Vagina (tissue), 2 donors: ENCODE measurements at places on chromosomes 11 and 22.

- no peaks in the 10 kb centered on the region for H3K27me3 ChIP-seq
- no peaks in the 10 kb centered on the region for H3K36me3 ChIP-seq
- H3K4me1 ChIP-seq, result no peaks in the 10 kb centered on the region
- H3K4me3 ChIP-seq, result no peak overlapping the region
These were observed 8.8 kb upstream of the C11orf91 start for GRCh38 chr11:33709466-33709865.

- H3K4me1 ChIP-seq, result no peaks in the 10 kb centered on the region
- no peaks in the 10 kb centered on the region for H3K27me3 ChIP-seq
- H3K4me3 ChIP-seq, result no peak overlapping the region
- DNase-seq, result no peak
- H3K27ac ChIP-seq, result no peak overlapping the region
- no peaks in the 10 kb centered on the region for H3K36me3 ChIP-seq
These were observed 331.8 kb upstream of the MPPED2 start for GRCh38 chr11:30917859-30918478.

GRCh38 chr22:47634347-47634746 lies 871.9 kb downstream of the TBC1D22A start:
- no peaks in the 10 kb centered on the region for H3K36me3 ChIP-seq
- no peak for DNase-seq
- no peaks in the 10 kb centered on the region for H3K27me3 ChIP-seq
- no peak overlapping the region for H3K4me3 ChIP-seq
- H3K27ac ChIP-seq, result no peak overlapping the region

DNA sequence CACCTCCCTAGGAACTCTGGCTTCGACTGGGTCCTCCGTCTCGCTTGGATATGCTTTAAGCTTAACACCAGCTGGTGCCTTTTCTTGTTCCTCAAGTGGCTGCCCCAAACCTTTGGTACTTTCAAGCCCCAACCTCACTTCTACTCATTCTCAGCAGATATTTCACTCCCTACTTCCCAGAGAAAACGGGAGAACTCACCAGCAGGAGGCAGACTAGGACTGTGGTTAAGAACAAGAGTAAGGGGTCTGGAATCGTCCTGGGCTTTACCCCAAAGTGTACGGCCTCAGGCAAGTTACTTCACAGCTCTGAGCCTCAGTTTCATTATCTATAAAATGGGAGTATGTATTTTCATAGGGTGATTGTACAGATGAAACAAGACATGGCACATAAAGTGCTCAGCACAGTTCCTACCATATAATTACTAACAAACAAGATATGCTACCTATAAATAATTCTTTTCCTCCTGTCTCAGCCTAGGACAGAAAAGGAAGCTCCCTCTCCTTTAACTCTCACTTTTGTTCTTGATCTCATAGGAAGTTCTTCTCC lies 37.8 kb downstream of the PAMR1 start:
- H3K27me3 ChIP-seq, result no peaks in the 10 kb centered on the region
- peaks cover 11% of the 10 kb centered on the region for H3K4me1 ChIP-seq
- no peak for DNase-seq

- DNase-seq, result no peak
- no peak overlapping the region for H3K4me3 ChIP-seq
- no peaks in the 10 kb centered on the region for H3K27me3 ChIP-seq
These were observed 15.6 kb upstream of the THY1 start for GRCh38 chr11:119438599-119438998.

- H3K27me3 ChIP-seq, result no peaks in the 10 kb centered on the region
- DNase-seq, result no peak
- H3K4me1 ChIP-seq, result peaks cover 21% of the 10 kb centered on the region
- peak overlapping the region; percentile 72 for H3K4me3 ChIP-seq
These were observed 583 bp downstream of the APLP2 start for GRCh38 chr11:130070109-130070845.

GRCh38 chr11:76307396-76307795 lies 73.5 kb downstream of the THAP12 start:
- no peaks in the 10 kb centered on the region for H3K27me3 ChIP-seq
- no peak overlapping the region for H3K4me3 ChIP-seq
- no peak overlapping the region for H3K27ac ChIP-seq
- no peaks in the 10 kb centered on the region for H3K36me3 ChIP-seq
- no peak for DNase-seq
- H3K4me1 ChIP-seq, result no peaks in the 10 kb centered on the region

GRCh38 chr11:72753341-72754148 lies 1.3 kb upstream of the ARAP1 start:
- peak overlapping the region; percentile 70 for H3K27ac ChIP-seq
- no peak overlapping the region for H3K4me3 ChIP-seq
- no peaks in the 10 kb centered on the region for H3K27me3 ChIP-seq

DNA sequence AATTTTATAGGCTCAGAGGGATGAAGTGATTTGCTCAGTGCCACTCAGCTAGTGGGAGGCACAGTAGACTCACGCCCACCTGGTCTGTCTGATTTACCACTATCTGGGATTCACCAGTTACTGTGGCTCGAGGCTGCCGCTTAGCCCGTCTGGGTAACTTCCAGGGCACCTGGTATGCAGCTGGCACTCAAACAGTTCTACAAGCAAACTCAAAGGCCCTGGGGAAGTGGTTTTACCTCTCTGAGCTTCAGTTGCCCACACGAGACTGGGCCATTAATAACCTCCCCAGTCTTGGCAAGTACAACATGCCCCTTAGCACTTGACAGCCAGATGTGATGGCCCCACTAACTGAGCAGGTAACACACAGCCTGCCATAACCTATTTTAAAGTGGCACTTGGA lies 2.6 kb downstream of the GDPD5 start:
- no peak overlapping the region for H3K4me3 ChIP-seq
- H3K4me1 ChIP-seq, result peaks cover 31% of the 10 kb centered on the region
- H3K27me3 ChIP-seq, result no peaks in the 10 kb centered on the region
- no peak for DNase-seq
- no peak overlapping the region for H3K27ac ChIP-seq

DNA sequence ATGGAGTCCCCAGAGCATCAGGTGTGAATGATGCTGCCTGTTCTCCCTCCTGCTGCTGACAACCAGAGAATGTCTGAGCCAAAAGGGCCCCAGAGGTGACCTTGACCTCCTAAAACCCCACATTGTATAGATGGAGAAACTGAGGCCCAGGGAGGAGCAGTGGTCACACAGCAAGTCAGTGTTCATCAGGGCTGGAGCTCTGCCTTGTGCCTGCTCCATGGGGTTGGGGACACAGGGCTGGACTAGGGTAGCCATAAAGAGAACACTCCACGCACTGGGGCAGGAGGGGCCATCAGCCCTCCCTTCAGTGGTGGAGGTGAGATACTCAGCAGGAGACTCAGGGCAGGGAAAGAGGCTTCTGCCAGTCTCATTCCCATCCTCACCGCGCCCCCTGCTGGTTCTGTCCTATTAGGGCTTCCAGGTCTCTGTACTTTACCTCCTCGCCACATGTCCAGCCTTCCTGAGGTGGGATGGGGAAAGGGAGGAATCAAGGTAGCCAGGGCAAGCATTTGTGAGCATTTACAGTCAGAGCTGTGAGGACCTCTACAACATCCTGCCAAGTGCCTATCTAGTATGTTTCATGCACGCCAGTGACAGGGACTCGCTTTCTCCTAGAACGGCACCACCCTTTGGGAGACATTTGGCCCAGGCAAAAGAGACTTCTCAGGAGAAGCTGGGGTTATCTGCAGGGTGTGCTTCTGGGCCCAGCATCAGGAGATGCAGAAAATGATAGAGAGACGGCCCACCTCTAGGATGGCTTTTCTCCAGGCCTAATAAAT lies 43.2 kb downstream of the NEU3 start:
- H3K36me3 ChIP-seq, result no peaks in the 10 kb centered on the region
- no peak overlapping the region for H3K27ac ChIP-seq
- no peaks in the 10 kb centered on the region for H3K4me1 ChIP-seq
- peak; percentile 37 for DNase-seq
- no peaks in the 10 kb centered on the region for H3K27me3 ChIP-seq

DNA sequence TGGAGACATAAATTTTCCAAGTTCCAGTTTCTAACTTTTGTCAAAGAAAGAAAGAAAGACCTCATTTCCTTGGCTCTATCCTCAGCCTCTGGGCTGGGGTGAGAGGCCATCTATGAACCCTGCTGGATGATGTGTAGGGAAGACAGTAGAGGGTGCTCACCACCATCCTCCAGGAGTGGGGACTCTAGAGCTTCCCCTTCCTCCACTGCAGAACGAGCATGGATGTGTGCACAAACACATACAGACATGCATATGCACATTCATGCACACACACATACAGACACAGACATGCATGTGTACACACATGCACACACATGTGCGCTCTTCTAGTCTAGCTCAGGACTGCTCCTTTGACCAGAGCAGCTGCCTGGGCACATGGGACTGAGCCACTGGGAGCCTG lies 565.8 kb downstream of the BUD13 start:
- H3K4me1 ChIP-seq, result peaks cover 14% of the 10 kb centered on the region
- H3K27me3 ChIP-seq, result no peaks in the 10 kb centered on the region
- H3K4me3 ChIP-seq, result no peak overlapping the region
- H3K27ac ChIP-seq, result no peak overlapping the region
- DNase-seq, result no peak
- H3K36me3 ChIP-seq, result no peaks in the 10 kb centered on the region

- no peak overlapping the region for H3K4me3 ChIP-seq
- H3K36me3 ChIP-seq, result no peaks in the 10 kb centered on the region
- H3K27ac ChIP-seq, result no peak overlapping the region
- H3K27me3 ChIP-seq, result peaks cover 4% of the 10 kb centered on the region
These were observed 1.7 kb downstream of the FGF3 start for GRCh38 chr11:69817265-69818230.

GRCh38 chr11:134950692-134951304 lies 538.8 kb upstream of the B3GAT1 start:
- H3K27ac ChIP-seq, result no peak overlapping the region
- H3K27me3 ChIP-seq, result no peaks in the 10 kb centered on the region
- H3K36me3 ChIP-seq, result no peaks in the 10 kb centered on the region
- no peak overlapping the region for H3K4me3 ChIP-seq
- no peaks in the 10 kb centered on the region for H3K4me1 ChIP-seq

DNA sequence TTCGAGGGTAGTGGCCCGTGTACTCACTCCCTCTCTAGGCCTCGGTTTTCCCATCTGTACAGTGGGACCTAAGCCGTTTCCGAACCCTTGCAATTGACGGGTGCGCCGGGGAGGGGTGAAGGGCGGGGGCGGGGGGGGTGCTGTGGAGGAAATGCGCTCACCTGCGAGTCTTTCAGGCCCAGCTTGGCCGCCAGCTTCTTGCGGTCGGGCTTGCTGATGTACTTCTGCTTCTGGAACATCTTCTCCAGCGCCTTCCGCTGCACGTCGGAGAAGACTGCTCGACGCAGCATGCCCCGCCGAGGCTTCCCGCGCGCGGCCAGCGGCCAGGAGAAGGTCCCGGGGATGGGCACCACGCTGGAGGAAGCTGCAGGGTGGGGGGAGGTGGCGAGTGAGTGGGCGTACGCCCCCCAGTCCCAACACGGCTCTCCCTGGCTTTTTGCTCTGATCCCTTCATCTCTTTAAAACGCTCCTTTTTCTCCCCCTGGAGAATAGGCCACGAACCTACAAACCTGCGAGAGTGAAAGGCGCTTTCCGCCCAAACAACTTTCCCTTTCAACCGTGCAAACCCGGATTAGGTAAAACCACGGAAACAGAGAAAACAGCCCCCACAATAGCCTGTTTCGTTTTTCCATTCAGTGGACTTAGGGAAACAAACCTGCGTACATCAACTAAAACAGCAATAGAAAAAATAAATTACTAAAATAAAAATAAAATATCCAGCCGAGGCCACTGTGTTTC lies 3.2 kb downstream of the DBX1 start:
- no peaks in the 10 kb centered on the region for H3K36me3 ChIP-seq
- peaks cover 15% of the 10 kb centered on the region for H3K4me1 ChIP-seq
- no peak overlapping the region for H3K27ac ChIP-seq
- peaks cover 29% of the 10 kb centered on the region for H3K27me3 ChIP-seq
- peak overlapping the region; percentile 4 for H3K4me3 ChIP-seq
- no peak for DNase-seq

DNA sequence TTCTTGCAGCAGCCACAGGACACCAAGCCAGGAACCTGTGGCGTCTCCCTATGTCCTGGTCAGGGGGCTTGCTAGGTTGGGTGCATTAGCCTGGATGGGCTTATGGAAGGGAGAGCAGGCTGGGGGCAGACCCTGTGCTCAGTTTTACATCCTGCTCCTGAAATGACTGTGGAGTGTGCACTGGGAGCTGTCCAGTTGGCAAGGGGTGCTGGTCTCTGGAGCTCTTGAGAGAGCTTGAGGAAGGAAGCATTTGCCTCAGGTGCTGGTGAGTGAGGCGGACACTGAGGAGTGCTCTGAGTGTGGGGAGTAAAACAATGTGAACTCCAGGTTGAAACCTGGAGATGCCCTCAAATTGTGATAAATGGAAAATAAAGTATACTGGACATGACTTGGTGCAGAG lies 3.4 kb downstream of the SCGB1D4 start:
- H3K27ac ChIP-seq, result no peak overlapping the region
- no peaks in the 10 kb centered on the region for H3K27me3 ChIP-seq
- no peak for DNase-seq
- H3K4me3 ChIP-seq, result no peak overlapping the region
